Astrocyte (in vitro differentiated cells and primary cell): ENCODE measurements at places on chromosomes 5 and 9.

DNA sequence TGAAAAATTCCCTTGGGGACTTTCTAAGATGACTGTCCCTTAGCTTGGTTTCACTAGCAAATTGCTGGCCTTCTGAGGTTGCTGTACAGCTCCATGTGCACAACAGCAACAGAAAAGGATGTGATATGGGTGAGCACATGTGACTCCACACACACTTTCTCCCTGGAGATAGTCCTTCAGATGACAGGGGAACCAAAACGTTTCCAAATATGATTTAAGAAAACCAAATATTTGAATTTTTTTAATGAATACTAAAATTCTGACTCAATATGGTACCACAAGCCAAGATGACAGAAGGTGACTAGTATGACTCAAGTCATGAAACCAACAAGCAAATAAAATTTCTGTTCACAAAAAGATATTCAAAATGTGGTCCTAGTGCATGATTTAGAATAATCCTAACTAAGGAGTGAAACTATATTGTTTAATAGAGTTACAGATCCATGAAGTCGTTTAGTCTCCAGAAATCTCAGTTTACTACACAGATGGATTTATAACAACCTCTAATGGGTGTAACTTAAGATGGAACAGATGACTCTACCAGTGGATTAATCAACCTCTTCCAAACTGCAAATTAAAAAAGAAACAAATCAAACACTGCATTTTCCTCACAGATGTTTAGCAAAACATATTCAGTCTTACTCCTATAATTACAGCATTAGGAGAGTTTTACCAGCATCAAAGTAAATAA is 144.8 kb upstream of the PIK3R1 start:
- DNase-seq, result no peak

DNA sequence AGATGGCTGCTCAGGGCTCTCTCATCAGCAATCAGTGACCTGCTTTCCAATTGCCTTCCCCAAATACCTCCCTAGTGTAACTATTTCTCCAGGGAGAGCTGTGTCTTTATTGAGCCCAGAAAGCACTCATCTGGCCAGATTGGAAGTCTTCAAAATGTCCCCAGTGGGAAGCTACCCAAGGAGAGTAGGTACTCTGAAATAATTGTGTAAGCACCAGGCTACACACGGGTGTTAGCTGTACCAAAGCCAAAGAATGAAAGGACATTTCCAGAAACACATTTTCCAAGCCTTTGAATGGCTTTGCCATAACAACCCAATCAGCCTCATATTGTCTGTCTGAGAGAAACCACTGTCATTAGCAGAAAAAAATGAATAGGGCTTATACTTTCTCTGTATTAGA is 318.8 kb downstream of the FAM170A start:
- no peak for DNase-seq

DNA sequence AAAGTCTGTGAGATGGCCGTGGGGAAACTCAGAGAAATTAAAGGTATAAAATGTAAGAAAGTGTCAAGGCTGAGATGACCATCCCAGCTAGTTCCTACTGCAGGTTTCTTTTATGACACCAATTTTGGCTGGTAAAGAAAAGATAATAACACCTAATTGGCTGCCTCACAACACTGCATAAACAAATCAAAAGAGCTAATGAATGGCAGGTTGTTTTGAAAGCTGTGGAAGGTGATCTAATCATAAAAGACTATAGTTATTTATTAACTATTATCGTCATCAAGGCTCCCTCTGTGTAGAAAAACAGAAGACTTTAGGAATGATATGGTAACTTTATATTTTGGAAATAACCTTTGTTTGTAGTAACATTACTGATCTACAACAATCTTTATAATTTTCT is 3.5 kb upstream of the SPINK5 start:
- no peak for DNase-seq

DNA sequence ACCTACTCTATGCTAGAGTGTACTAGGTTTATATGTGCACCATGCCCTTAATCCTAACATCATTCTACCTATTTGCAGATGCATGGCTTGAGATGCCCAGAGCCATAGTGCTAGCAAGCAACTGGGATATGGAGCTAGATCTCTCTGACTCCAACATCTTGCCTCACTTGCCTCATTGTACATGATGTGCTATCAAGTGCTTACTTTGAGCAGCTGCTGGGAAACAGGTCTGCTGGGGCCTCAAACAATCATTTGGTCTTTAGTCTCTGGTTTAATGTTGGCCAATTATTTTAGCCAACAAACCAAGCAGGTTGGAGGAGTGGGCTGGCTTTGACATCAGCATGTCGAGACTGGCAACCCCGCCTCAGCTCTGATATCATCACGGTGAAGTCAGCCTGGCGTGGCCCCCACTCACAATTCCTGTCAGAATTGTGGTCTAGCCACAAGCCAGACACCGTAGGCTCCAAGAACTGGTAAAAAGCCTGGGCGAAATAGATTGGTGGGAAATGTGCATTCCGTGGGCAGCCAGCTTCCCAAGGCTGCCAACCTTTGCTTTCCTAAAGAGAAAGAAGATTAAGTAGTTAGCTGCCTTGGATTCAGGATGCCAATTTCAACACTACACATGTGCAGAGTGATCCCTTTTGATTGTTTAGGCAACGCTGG is 21.1 kb upstream of the GAS1 start:
- peak; percentile 71 for DNase-seq

GRCh38 chr5:136730426-136730825 is 365.1 kb upstream of the TRPC7 start:
- no peak for DNase-seq

- no peak for DNase-seq
These were observed 157.3 kb upstream of the S1PR3 start for GRCh38 chr9:88833946-88834345.

- no peak for DNase-seq
These were observed 45.0 kb upstream of the PRSS3 start for GRCh38 chr9:33750307-33750838.

- no peak for DNase-seq
These were observed 46.1 kb downstream of the TNFSF15 start for GRCh38 chr9:114759512-114760341.

DNA sequence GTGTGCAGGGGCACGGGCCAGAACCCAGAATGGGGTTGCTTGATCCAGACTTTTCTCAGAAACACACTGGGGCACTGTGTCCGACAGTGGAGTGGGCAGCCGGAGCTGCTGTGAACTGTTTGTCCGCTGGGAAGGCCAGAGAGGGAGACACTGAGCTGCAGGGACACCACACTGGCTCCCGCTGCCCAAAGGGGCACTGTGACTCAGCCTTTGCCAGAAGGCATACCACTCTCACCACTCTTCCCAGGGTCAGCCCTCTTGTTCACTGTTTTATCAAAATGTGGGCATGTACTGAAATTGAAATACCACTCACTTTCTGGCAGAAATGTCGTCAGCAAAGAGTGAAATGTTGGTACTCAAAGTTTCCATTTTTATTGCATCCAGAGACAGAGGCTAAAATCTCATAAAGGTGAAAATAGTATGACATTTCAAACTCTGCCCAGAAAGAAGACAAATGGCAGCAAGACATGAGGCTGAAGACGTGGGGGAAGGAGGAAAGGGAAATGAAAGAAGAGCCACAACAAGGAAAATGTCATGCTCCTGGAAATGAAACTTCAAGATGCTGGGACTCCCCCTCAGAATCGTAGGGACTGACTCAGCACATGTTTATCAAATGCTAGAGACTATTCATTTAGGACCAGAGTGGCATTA is 4.5 kb upstream of the IL7R start:
- DNase-seq, result no peak

DNA sequence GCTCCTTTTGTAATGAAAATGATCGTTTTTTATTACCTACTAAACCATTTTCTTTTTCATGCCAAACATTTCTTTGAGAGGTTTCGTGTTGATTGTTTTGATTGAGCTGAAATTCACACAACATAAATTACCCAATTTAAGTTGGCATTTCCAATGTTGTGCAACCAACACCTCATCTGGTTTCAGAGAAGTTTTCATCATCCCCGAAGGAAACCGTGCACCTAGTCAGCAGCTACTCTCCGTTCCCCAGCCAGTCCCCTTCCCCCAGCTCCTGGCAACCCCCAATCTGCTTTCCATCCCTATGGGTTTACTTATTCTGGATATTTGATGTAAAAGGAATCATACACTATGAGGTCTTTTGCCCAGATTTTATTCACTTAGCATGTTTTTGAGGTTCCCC is 123.6 kb downstream of the ADCY2 start:
- DNase-seq, result no peak

DNA sequence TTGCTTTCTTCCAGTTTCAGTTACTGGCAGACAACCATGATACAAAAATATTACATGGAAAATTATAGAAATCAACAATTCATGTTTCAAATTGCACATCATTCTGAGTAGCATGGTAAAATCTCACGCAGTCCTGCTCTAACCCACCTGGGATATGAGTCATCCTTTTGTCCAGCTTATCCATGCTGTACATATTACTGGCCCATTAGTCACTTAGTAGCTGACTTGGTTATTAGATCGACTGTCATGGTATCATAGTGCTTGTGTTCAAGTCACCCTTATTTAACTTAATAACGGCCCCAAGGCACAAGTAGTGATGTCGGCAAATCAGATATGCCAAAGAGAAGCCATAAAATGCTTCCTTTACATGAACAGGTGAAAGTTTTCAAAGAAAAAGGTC is 41.2 kb downstream of the NADK2 start:
- peak; percentile 75 for DNase-seq

DNA sequence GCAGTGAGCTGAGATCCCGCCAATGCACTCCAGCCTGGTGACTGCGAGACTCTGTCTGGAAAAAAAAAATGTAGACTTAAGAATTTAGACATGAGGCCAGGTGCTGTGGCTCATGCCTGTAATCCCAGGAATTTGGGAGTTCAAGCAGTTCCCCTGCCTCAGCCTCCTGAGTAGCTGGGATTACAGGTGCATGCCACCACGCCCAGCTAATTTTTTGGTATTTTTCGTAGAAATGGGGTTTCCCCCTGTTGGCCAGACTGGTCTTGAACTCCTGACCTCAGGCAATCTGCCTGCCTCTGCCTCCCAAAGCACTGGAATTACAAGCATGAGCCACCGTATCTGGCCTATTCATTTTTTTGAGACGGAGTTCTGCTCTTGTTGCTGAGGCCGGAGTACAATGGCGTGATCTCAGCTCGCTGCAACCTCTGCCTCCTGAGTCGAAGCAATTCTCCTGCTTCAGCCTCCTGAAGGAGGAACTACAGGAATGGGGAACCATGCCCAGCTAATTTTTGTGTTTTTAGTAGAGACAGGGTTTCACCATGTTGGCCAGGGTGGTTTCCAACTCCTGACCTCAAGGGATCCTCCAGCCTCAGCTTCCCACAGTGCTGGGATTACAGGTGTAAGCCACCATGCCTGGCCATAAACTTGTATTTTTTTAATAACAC is 14.0 kb downstream of the DDX46 start:
- no peak for DNase-seq

DNA sequence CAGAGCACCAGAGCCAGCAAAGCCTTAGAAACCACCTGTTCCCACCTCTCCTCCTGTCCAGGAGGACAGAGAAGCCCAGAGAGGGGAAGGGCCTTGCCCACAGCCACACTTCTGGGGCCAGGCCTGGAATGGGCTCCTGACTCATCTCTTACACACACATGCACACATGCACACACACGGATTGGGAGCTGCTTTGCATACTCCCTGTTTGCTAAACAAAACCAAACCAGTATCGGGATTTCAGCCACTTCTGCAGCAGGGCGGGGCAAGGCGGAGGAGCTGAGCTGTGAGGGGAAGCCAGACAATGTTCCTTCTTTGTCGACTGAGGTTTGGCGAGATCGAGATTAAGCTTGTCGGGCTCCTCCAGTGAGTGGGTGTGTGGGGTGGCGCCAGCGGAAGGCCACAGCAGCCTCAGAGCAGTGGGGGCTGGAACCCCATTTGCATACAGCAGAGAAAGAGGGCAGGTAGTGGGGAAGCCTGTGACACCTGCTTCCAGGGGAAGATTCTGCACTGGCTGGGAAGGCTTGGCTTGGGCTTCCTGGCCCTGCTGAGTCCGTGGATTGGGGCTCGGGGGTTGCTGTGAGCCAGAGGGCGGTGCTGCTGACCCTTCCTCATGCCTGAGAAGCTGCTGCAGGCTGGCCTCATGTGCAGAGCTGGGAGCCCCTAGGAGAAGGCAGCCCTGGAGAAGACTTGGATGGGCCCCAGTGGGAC is 16.1 kb downstream of the GFI1B start:
- peak; percentile 50 for DNase-seq

DNA sequence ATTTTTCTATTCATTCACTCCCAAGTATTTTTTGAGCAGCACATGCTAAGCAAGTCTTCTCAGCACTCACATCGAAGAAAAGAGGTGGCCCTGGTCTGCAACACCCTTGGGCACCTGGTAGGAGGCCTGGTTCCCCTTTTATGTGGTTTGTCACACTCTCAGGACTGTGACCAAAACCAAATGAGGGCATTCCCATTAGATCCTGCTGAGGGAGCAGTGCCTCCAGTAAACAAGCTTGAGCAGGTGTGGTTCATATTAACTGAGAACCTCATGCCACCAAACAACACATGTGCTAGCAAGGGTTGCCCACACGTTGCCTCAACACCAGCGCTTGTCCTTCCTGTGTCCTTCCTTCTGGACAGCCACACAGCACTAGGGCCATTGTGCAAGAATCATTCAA is 26.9 kb upstream of the SYK start:
- no peak for DNase-seq

- DNase-seq, result no peak
These were observed 13.8 kb downstream of the ST8SIA4 start for GRCh38 chr5:100889165-100889743.

DNA sequence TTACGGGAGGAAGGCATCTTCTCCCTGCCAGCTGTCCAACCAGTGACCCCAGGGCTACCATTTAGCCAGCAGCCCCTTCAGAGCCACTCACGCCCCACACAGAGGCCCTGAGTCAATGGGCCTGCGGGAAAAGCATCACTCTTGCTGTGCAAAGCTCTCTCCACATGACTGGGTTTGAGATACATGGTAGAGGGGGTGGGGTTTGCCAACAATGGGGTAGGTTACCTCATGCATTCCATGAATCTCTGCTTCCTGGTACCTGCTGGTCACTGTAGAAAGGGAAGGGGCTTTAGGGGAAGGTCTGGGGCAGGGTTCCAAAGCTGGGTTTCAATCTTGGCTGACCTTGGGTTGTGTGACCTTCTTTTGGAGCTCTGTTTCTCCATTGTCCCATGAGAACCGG is 22.9 kb upstream of the TTLL11 start:
- DNase-seq, result no peak

DNA sequence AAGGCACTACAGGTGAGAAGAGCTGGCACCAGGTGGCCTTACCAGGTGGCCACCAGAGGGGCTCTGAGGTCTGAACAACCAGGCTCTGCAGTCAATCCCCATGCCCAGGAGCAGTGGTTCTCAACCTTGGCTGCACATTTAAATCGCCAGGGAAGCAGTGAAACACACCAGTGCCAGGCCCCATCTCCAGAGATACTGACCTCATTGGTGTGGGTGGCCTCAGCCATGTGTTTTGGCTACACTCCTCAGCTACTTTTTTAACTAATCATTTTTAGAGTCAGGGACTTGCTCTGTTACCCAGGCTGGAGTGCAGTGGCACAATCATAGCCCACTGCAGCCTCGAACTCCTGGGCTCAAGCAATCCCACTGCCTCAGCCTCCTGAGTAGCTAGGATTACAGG is 56.0 kb downstream of the GABBR2 start:
- no peak for DNase-seq

GRCh38 chr9:89207026-89207425 is 28.4 kb upstream of the SHC3 start:
- no peak for DNase-seq

GRCh38 chr9:126411225-126411947 is 84.8 kb downstream of the MVB12B start:
- DNase-seq, result peak; percentile 57
